ENCODE measurements at places on chromosomes 16 and 17.

- no peak for DNase-seq
Observed at GRCh38 chr16:88743693-88744576, 37.6 kb downstream of the CTU2 start.

DNA sequence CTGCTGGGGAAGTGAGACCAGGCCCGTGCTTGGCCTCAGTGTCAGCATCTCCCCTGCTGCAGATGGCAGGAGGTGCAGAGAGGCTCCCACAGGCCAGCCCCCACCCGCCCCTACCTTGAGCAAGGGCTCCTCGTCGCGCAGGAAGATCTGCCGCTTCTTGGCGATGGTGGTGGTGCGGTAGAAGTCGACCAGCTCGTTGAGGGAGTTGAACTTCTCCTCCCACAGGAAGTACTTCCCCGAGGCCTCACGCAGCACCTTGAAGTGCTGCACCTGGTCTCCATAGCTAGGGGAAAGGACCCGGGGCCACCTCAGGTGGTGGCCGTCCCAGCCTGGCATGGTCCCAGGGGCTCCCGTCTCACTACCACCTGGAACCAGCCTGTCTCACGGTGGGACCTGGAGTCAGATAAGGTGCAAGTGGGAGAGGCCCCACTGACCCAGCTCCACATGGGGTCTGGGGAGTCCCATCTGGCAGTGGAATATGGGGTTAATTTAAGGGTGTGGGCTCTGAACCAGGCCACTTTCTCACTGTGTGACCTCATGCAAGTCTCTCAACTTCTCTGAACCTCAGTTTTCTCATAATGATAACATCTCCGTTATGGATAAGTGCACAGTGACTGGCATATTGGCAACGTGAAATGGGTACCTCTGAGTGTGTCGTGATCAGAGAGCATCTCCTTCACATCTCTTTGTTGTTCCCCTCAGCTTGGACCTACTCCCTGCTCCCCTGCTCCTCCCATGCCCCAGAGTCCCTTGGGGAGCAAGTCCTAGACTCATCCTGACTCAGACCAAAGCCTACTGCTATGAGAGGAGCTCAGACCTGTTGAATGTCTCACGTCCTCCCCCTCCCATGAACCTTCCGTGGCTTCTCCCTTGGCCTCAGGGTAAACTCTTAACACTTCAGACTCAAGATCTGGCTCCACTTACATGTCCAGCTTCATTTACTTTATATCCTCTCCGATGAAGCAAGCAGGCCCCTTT lies 19.8 kb upstream of the FAM83G start:
- DNase-seq, result no peak

GRCh38 chr17:39664581-39665561 lies at the start of gene TCAP:
Gene TCAP (plus strand): TSS chr17:39665349. CDS start chr17:39665360, 11 bp downstream.
- no peak for DNase-seq

DNA sequence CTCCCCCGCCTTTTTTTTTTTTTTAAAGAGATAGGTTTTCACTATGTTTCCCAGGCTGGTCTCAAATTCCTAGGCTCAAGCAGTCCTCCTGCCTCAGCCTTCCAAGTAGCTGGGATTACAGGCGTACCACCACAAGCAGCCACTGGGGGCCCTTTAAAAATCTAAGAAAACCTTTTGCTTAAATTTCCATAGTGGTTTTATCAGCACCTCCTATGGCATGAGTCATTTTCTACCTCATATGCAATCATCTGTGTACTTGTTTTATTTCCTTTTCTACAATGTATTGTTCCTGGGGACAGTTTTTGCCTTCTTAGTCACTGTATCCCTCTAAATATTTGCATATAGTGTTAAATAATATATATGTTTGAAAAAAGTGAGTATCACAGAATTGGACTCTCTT lies 29.2 kb downstream of the GNA13 start:
- no peak for DNase-seq

GRCh38 chr16:67441907-67442306 lies 11.0 kb downstream of the HSD11B2 start:
- DNase-seq, result no peak

GRCh38 chr16:89004209-89004831 lies 27.3 kb upstream of the CBFA2T3 start:
- DNase-seq, result no peak

GRCh38 chr16:55572439-55572838 lies 6.0 kb downstream of the CAPNS2 start:
- no peak for DNase-seq
